Right lobe of liver (tissue), 6 donors: ENCODE measurements at places on chromosomes 5 and 9. TPM values are rescaled to one million over a fixed set of nuclear protein-coding genes. Genes with fewer than 3 reads are reported as not detected.

GRCh38 chr5:59485107-59485506 lies 408.4 kb downstream of the PDE4D start:
- H3K27me3 ChIP-seq: no peaks in the 10 kb centered on the region
- no peak overlapping the region for H3K4me3 ChIP-seq
- no peak overlapping the region for H3K27ac ChIP-seq
- H3K36me3 ChIP-seq: no peaks in the 10 kb centered on the region
- DNase-seq: no peak

The EPB41L4B gene
- 54.6 TPM for total RNA-seq

DNA sequence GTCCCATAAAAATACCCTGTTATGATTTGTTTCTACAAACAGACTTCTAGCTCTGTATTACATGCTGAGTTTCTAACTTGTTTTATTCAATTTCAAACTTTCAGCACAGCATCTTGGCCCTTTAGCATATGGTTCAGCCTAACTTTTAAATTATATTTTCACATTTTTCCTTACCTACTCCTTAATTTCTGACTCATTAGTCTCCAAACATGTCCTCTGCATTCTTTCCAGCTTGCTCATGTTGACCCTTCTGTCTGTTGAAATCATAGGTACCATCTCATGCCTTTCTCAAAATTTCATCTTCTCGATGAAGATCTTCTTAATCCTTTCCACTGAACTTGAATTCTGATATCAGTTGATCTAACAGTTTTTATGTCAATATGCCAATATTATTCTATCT lies 200.9 kb upstream of the RIOK2 start:
- no peaks in the 10 kb centered on the region for H3K27me3 ChIP-seq
- H3K27ac ChIP-seq: no peak overlapping the region
- no peaks in the 10 kb centered on the region for H3K4me1 ChIP-seq

GRCh38 chr5:71471193-71471592 lies 15.7 kb downstream of the BDP1 start:
- no peak overlapping the region for H3K4me3 ChIP-seq
- no peak overlapping the region for H3K27ac ChIP-seq
- H3K27me3 ChIP-seq: no peaks in the 10 kb centered on the region
- H3K36me3 ChIP-seq: no peaks in the 10 kb centered on the region

DNA sequence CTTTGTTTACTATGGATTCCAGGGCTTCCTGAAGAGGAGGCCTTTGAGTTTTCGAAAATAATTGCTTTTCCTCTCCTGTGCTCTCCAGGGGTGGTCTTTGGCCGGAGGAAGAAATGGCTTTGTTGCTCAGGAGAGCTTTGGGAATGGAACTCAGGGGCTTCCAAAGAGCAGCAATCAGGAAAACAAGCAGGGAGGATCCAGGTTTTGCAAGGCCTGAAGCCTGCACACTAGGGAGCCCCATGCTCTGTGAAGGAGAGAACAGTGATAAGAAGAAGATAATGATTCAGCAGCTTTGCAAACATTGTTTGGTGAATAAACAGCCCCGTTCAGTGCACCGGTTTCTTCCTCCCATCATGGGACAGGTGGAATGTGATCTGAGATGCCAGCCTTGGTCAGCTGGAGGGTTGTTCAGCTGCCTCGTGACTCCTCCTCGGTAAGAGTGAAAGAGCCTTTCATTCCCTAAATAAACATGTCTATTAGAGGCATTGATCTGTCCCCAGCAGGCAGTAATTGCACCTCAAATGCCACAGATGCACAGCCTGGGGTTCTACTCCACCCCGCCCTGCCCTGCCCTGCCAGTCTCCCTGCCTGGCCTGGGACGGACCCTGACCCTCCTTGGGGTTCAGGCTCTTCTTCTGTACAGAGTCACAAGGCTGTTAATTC lies 11.5 kb upstream of the ALDH1B1 start:
- no peaks in the 10 kb centered on the region for H3K27me3 ChIP-seq
- H3K27ac ChIP-seq: peak overlapping the region; percentile 77
- H3K4me3 ChIP-seq: no peak overlapping the region
- DNase-seq: no peak
- H3K36me3 ChIP-seq: no peaks in the 10 kb centered on the region

GRCh38 chr5:109998726-109999125 lies 309.0 kb downstream of the MAN2A1 start:
- H3K27ac ChIP-seq: no peak overlapping the region
- no peaks in the 10 kb centered on the region for H3K36me3 ChIP-seq
- no peak overlapping the region for H3K4me3 ChIP-seq
- peaks cover 30% of the 10 kb centered on the region for H3K4me1 ChIP-seq

The SLC6A3 gene
- not detected for total RNA-seq

DNA sequence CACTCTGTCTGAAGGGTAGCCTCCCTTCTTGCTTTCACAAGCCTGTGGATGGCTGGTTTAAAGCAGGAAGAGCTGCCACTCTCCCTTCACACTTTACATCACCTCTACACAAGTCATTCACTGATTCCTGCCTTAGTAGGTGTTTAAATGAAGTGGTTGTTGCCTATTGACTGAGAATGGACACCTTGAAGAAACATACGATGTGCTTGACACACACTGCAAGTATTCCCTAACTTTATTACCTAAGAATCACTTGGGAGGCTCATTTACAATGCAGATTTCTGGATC lies 230.5 kb downstream of the PIK3R1 start:
- no peaks in the 10 kb centered on the region for H3K27me3 ChIP-seq
- H3K4me3 ChIP-seq: no peak overlapping the region
- H3K36me3 ChIP-seq: no peaks in the 10 kb centered on the region
- no peak for DNase-seq
- no peak overlapping the region for H3K27ac ChIP-seq

GRCh38 chr5:124650147-124650561 lies 96.3 kb downstream of the ZNF608 start:
- no peak for DNase-seq
- H3K4me3 ChIP-seq: no peak overlapping the region
- peak overlapping the region; percentile 6 for H3K27ac ChIP-seq
- no peaks in the 10 kb centered on the region for H3K36me3 ChIP-seq
- H3K27me3 ChIP-seq: no peaks in the 10 kb centered on the region
- no peaks in the 10 kb centered on the region for H3K4me1 ChIP-seq

- no peaks in the 10 kb centered on the region for H3K36me3 ChIP-seq
- no peaks in the 10 kb centered on the region for H3K27me3 ChIP-seq
- H3K4me3 ChIP-seq: no peak overlapping the region
These were observed 16.3 kb downstream of the GALNT12 start for GRCh38 chr9:98823666-98824334.

The AK3 gene
- total RNA-seq: 97.5 TPM

GRCh38 chr9:20804489-20805250 lies 120.6 kb downstream of the FOCAD start:
- H3K4me3 ChIP-seq: no peak overlapping the region
- H3K4me1 ChIP-seq: no peaks in the 10 kb centered on the region
- H3K36me3 ChIP-seq: no peaks in the 10 kb centered on the region
- no peak overlapping the region for H3K27ac ChIP-seq

DNA sequence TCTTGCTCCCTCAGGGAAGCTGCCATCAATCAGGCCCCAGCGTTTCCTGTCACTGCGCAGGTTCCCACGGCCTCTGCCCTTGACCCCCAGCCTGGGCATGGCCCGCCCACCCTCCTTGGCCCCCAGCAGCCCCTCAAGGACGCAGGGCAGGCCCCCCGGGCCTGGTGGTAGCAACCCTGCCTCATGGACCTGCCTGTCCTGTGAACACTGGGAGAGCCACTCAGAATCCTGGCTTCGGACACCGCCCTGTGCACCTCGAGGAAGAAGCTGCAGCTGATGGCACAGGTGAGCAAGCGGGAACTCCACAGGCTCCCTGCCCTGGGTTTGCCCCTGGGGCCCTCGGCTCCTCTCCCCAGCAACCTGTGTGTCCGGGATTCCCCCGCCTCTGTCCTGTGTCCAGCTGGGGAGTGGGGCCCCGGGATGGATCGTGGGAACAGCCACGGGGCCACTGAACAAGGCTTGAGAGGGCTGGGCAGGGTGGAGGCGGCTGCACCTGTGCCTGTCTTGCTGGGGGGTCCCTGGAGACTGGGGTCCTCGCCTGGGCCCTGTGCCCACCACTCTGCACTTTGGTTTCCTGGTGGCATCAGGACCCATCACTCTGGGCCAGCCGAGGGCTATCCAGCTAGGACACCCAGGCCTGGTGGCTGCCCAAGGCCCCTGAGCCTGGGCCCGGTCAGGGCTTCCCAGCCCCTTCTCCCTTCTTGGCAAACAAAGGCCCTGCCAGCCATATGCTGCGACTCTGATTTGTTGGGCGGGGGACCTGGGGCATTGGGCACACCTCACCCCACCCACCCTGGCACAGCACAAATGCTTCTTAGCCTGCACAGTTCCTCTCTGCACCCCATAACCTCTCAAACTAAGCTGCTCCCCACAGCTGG lies 33.5 kb upstream of the EGFL7 start:
- peak; percentile 27 for DNase-seq
- H3K27ac ChIP-seq: no peak overlapping the region
- no peaks in the 10 kb centered on the region for H3K36me3 ChIP-seq
- H3K4me1 ChIP-seq: no peaks in the 10 kb centered on the region
- H3K27me3 ChIP-seq: no peaks in the 10 kb centered on the region

DNA sequence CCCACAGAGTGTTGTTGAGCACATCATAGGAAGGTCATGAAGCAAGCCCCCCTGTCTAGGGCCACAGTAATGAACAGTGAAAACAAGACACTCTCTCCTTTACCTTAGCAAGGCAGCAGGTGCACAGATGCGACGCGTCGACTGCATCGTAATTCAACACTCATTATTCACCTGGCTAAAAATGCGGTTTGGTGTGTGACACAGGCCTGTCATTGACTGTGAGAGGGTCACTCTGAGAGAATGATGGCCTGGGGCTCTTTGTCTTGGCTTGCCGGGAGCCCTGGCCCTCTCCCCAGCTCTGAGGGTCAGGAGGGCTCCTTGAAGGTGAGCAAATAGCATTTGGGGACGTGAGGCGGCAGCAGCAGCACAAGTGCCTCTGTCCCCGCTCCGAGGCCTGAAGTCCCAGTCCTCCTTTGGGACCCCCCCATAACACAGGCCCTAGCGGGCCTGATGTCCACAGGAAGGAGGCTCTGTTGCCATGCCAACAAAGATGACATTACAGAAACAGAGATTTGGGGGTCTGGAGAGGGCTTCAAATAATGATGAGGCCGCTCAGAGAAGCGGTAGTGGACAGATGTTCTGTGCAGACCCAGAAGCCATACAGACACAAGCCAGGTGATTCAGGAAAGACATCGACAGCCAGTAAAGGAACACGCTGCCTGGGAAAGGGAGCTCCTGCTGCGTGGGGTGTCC lies 46.7 kb downstream of the SHB start:
- DNase-seq: no peak
- H3K27ac ChIP-seq: peak overlapping the region; percentile 86
- no peaks in the 10 kb centered on the region for H3K27me3 ChIP-seq
- H3K36me3 ChIP-seq: no peaks in the 10 kb centered on the region

The FABP6 gene
- total RNA-seq: not detected

The SLC36A2 gene
- total RNA-seq: not detected

GRCh38 chr5:58912116-58912515 lies 329.2 kb downstream of the RAB3C start:
- H3K4me3 ChIP-seq: no peak overlapping the region
- H3K4me1 ChIP-seq: no peaks in the 10 kb centered on the region
- H3K27me3 ChIP-seq: no peaks in the 10 kb centered on the region
- H3K27ac ChIP-seq: no peak overlapping the region

GRCh38 chr5:126965487-126965886 lies 64.9 kb downstream of the MARCHF3 start:
- no peak for DNase-seq
- H3K4me3 ChIP-seq: no peak overlapping the region
- no peak overlapping the region for H3K27ac ChIP-seq
- H3K36me3 ChIP-seq: no peaks in the 10 kb centered on the region

GRCh38 chr5:91224456-91224855 lies 158.7 kb downstream of the ARRDC3 start:
- H3K27ac ChIP-seq: no peak overlapping the region
- no peaks in the 10 kb centered on the region for H3K27me3 ChIP-seq
- no peak for DNase-seq

DNA sequence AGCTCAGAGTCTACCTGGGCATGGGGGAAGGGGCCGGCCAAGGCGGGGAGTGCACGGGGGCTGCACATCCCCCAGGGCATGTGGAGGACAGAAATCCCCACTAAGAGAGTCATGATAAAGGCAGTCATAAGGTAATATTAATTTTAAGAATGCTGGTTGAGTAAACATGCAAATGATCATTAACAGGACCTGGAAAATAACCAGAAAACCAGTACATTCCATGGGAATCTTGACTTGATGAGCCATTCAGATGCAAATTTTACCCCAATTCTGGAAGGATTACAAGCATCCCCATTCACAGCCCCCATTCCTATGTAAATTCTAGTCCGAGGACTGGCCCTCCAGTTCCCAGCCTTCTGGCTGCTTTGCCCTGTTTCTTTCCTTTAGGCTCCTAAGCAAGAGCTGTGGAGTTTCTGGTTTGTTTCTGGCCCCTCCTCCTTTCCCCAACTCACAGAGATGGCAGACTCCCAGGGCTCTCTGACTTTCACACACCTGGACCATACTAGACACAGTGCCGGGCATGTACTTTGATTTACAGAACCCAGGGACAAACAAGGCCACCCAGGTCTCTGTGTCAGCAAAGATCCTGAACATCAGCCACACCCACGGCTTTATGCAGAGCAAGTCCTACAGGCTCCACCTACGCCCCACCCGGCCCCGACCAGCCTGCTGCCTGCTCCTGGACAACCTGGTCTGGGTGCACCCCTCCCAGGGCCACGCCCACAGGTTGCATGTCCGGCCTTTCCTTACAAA lies 62.7 kb downstream of the SEMA4D start:
- H3K4me1 ChIP-seq: no peaks in the 10 kb centered on the region
- no peak for DNase-seq
- H3K36me3 ChIP-seq: no peaks in the 10 kb centered on the region
- H3K27ac ChIP-seq: no peak overlapping the region

The KIF4B gene
- not detected for total RNA-seq

The NR2F1-AS1 gene
- 3.5 TPM for total RNA-seq

The NRARP gene
- total RNA-seq: 2.3 TPM

GRCh38 chr9:96241391-96241809 lies 60.6 kb downstream of the HSD17B3 start:
- H3K27me3 ChIP-seq: no peaks in the 10 kb centered on the region
- H3K4me1 ChIP-seq: no peaks in the 10 kb centered on the region
- DNase-seq: no peak
- H3K27ac ChIP-seq: no peak overlapping the region
- H3K36me3 ChIP-seq: no peaks in the 10 kb centered on the region

DNA sequence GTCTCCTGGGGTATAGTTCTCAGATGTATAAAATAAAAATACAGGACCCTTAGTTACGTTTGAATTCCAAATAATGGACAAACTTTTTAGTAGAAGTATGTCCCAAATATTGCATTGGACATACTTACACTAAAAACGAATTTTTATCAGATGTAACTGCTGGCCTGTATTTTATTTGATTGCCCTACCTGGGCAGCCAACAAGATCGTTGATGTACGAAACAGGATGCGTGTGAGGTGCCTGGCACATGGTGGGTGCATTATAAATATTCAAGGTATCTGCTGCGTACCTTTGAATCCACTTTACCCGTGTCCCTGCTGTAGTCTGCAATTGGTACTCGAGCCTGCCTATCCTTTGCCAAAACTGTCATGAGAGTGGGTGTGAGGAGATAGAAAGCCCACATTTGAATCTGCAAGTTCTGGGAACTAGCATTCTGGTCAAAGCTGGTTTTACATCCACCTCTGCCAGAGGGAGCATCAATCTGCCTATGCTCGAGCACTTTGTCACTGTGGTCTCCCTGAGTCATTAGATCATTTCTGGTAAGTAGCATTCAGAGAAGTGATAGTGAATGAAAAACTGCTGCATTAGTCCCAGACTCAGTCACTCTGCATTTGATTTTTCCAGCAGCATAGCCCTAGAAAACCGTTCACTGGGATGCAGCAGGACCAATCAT lies 133.7 kb upstream of the IQGAP2 start:
- no peak overlapping the region for H3K27ac ChIP-seq
- H3K4me3 ChIP-seq: no peak overlapping the region
